CD4-positive, alpha-beta T cell treated with Interleukin-4 for 1 hour (primary cell): ENCODE measurements at places on chromosomes 2 and 18.

DNA sequence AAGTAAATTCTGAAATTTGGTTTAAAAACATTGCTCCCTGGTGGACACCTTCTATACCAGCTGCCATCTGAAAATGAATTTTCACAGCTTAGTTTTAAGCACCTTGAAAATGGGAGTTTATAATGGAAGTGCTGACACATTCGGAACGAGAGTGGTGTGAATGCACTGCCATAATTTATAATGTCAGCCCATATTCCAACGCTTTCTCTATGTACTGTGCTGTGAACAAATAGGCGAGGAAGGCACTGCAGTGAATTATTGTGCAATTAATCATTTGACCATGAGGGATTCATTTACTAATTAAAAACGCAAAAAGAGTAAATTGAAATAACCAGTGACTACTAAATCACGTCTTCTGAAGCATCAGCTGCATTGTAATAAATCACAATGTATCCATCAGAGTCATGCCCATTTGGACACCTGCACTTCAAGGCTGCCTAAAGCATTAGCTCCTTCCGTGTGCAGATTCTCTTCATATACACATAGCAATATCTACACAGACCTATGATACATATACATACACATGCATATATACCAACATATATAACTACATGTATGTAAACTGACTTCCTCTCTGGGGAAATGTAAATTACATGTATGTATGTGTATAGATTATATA is 699.8 kb downstream of the GALR1 start:
- no peak for DNase-seq

DNA sequence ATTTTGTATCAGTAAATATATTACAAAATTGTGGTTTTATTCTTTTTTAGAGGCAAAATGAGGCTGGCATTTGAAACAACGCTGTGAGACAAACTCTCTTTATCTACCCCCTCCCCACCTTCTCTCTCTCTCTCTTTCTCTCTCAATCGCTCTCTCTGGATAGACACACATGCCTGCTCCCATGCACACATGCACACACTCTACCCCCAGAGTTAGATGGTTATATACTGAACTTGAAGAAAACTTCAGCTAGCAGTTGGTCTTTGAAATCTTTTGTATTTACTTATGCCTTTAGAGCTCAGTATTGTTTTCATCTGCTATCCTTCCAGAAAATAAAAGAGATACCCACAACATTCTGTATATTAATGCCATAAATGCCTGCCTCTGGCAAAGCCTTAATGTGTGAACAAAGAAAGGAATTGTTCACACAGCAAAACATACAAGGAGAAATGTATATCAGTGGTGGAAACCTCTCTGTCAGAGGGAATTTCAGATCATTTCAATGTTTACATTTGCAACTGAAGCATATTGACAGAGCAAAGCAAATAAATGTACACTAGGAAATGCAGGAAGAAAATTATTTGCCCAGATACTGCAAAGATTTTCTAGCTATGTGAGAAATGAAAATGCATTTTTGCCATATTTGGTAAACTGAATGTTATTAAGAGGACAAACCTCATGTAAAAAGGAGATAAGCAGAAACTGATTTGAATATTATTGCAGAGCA is 217.0 kb upstream of the UBE2E3 start:
- no peak for DNase-seq

GRCh38 chr18:24968238-24968775 is 383.7 kb downstream of the ZNF521 start:
- no peak for DNase-seq

GRCh38 chr2:1825046-1825445 is 80.7 kb upstream of the PXDN start:
- no peak for DNase-seq

GRCh38 chr2:135985826-135986393 is 484 bp upstream of the DARS1 start:
- peak; percentile 79 for DNase-seq

DNA sequence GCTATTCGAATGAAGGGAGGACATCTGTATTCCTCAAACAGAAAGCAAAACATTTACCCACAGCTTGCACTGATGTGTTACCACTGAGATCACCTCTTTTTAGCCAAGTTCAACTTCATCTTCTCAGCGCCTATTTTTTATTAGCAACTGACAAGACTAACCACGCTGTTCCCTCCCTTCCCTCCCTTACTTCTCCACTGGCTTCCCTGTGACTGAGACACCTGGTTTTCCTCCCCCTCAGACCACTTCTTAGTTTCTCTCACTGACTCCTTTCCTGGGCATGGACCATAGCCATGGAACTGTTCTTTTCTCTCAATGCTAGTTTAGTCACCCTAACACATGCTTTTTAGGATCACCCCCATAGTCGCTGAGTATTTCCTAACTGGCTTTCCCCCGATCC is 3.3 kb downstream of the L3MBTL4 start:
- no peak for DNase-seq

DNA sequence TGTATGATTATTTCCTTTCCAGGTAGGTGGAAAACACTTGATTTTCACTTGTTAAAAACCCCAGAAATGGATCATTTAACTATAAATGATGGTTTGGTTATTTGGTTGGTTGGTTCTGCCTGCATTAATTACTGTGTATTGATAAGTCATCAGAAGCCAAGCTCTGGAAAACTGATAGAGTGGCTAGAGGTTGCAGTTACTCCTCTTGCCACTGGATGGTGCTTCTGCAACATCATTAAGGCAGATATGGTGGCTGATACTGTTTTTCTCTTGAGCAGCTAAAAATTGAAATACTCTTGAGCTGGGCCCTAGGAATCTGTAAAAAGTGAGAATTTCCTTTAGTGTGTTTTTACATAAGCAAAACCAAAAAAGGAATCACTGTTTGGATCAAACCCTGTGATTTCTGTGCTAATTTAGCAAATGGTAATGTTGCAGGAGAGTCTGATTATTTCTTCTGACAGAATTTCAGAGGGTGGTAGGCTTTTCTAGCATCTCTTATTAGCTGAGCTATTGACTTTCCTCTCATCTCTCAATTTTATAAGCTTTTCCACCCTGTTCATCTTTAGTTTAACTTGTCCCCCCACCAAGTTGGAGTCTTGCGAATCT is 54.3 kb downstream of the RAB10 start:
- DNase-seq = peak; percentile 26

DNA sequence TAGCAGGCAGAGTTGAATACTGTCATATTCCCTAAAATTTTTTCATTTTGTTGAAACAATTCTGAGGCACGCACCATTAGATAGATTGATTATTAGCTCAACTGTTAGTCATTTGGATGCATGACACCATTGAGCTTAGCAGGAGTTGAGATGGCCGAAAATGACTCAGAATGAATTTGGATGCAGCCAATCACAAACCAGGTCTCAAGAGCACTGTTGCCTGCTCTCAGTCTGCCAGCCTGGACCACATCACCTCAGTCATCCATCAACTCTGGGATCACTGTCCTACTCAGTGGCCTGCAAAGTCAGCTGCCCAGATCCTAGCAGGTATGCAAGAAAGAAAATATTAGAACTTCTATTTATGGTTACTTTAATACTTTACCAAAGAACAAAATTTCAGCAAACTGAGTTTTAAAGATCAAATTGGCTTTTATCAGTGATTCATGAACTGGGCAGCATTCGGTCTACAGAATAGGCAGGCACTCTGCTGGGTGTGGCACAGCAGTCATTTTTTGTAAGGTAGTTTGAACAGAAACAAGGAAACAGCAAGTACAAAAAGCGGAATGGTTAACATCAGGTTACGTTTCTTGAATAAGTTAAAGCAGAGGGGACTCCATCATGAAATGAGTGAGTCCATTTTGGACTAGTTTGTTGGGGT is 152.7 kb upstream of the ARHGAP28 start:
- no peak for DNase-seq

- DNase-seq = no peak
Observed at GRCh38 chr18:30622104-30622503, 420.4 kb downstream of the DSC3 start.

DNA sequence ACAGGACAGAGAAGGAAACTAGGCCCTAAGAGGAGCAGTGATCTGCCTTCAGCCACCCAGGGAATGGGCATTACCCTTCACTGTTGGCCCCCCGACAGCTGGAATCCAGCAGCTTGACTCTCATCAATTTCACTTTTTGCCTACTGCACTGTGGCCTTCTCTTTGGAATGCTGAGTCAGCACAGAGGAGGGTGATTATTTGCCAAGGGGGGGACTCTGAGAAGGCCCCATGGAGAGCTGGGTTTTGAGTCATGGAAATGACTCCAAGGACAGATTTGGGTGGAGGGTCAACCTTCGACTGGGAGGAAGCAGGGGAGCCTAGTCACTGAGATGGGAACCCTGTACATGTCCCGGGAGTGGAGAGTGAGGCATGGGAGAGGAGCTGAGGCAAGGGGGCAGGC is 38.1 kb upstream of the NTSR2 start:
- no peak for DNase-seq

- DNase-seq = no peak
Observed at GRCh38 chr2:103859238-103859637, 994.7 kb upstream of the POU3F3 start.

- no peak for DNase-seq
Observed at GRCh38 chr2:206379886-206380285, 63.4 kb upstream of the ADAM23 start.

GRCh38 chr2:26352892-26353291 is 6.3 kb upstream of the ADGRF3 start:
- no peak for DNase-seq

GRCh38 chr2:26630669-26631360 is 10.4 kb downstream of the CIB4 start:
- no peak for DNase-seq

DNA sequence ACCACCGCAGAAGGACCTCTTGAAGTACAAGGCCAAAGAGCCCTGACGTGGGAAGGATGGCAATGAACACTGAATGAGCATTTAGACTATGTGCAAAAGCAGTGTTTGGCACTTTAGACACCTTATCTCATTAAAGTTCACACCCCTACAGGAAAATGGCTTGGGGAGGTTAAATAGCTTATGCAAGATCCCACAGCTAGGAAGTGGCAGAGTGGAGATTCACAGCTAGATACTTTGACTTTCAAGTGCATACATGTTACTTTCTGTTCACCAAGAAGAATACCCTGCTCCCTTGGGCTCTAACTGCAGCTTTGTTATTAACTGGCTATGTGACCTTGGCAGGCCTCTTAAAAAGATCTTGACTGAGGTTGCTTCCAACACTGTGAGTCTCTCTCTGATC is 58.2 kb downstream of the ICOS start:
- DNase-seq = peak; percentile 37

DNA sequence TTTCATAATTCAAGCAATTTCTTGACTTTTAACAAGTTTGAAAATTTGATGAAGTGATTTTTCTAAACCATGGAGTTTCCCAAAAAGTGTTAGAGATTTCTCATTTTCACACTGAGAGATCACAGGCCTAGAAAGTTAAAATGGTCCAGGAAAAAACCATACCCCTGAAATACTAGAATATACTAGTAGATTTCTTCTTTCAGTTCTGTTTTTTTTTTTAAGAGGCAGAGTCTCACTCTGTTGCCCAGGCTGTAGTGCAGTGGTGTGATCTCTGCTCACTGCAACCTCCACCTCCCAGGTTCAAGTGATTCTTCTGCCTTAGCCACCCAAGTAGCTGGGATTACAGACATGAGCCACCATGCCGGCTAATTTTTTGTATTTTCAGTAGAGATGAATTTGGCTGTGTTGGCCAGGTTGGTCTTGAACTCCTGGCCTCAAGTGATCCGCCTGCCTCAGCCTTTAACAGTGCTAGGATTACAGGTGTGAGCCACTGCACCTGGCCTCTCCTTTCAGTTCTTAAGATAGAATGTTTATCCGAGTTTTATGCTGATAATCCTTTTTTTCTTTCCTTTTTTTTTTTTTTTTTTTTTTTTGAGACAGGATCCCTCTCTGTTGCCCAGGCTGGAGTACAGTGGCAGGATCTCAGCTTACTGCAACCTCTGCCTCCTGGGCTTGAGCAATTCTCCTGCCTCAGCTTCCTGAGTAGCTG is 14.4 kb downstream of the MTHFD2 start:
- DNase-seq = no peak

DNA sequence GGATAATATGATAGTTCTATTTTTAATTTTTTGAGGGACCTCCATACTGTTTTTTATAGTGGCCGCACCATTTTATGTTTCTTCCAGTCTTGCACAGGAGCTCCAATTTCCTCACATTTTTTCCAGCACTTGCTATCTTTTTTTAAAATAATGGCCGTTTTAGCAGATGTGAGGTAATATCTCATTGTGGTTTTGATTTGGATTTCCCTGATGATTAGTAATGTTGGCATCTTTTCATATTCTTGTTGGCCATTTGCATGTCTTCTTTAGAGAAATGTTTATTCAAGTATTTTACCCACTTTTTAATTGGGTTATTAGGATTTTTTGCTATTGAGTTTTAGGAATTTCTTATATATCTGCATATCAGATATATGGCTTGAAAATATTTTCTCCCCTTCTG is 29.9 kb upstream of the NAPG start:
- no peak for DNase-seq

DNA sequence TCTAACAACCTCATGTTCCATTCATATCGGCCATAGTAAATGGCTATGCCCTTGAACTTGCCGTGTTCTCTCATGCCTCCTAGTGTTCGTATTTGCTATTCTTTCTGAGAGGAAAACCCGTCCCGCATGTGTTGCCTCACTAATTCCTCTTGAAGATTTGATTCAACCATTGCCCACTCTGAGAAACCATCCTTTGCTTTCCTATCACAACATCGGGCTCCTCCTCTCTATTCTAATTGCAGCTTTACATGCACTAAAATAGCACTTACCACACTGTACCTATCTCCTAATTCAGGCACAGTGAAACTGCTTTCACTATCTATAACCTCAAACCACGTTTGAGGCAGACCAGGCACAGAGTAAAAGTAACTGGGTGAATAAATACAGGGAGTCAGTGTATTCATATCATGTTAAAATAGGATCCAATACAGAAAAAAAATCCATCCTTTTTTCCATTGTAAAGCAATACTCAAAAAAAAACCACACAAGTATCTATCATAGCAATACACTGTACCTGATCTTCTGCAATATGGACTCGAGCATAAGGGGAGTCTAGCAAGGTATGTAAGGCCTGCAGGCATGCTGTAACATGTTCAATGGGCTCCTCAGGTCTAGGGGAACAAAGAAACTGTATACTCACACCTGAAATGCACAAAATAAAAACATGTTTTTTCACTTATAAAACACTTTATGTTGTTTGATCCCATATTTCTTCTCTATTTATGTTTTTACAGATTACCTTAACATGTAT is 39.0 kb upstream of the STRN start:
- DNase-seq = peak; percentile 37

- no peak for DNase-seq
Observed at GRCh38 chr2:66571918-66572317, 137.0 kb downstream of the MEIS1 start.

- peak; percentile 85 for DNase-seq
Observed at GRCh38 chr2:25161055-25161781, 7.2 kb downstream of the POMC start.

- DNase-seq = no peak
Observed at GRCh38 chr2:200428961-200429665, 80.8 kb downstream of the KCTD18 start.

- no peak for DNase-seq
Observed at GRCh38 chr2:172673056-172673683, 62.5 kb upstream of the RAPGEF4 start.

- DNase-seq = no peak
Observed at GRCh38 chr2:23656597-23656973, 270.3 kb downstream of the ATAD2B start.

- no peak for DNase-seq
Observed at GRCh38 chr2:199734651-199735050, 116.3 kb downstream of the FTCDNL1 start.
